ENCODE measurements at places on chromosomes 1 and 21.

- no peak for DNase-seq
These were observed 466.3 kb downstream of the LMO4 start for GRCh38 chr1:87794788-87795614.

DNA sequence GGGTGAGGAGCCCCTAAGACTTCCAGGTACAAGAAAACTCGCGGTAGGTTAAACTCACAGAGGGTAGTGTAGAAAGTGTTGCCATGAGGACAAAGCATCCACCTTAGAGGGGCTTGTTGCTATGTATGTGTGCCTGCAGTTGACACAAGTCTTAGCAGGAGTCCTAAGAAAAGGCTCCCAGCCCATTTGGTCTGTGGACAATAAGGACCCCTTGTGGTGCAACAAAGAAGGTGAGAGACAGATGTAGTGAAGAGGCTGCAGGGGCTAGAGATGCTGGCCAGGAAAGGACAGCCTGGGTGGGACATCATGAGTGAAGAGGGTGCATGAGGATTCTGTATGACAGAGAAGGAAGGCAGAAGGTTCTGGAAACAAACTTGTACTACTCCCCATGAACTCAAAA lies 36.3 kb upstream of the IL10 start:
- DNase-seq = peak; percentile 74

GRCh38 chr1:91637539-91637994 lies 136.9 kb downstream of the CDC7 start:
- DNase-seq = no peak

- no peak for DNase-seq
These were observed 71.3 kb upstream of the LRRN2 start for GRCh38 chr1:204756811-204757210.

- no peak for DNase-seq
These were observed 54.2 kb upstream of the DNAJC6 start for GRCh38 chr1:65255035-65255655.

GRCh38 chr1:34982820-34983376 lies 2.2 kb downstream of the TMEM35B start:
- DNase-seq = no peak

DNA sequence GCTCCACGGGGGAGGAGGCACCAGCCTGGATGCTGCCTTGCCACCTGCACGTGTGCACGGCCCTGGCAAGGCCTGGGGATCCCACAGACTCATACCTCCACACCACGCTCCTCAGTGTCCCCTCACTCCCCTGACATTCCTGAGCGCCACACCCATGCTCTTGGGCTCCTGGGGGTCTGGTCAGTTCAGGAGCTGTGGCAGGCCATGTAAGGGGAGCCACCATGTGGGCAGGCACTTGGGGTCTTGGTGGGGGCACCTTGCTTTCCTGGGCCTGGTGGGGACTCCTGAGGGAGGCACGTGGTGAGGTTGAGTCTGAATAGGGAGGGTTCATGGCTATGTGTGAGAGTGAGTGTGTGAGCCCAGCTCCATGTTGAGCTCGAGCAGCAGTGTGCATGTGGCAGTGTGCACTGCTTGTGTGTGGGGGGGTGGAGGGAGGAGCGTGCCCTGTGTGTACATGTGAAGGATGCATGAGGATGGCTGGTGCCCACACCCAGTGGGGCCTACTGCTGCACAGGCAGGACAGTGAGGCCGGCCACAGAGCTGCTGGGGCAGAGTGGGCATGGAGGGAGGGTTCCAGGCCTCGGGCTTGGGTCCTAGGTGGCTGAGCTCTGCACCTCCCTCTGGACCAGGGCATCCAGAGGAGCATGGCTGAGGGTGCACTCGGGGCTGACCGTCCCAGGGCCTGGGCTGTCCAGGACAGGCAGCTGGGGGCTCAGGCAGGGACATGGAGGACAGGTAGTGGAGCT lies 1.6 kb downstream of the GJC2 start:
- no peak for DNase-seq

DNA sequence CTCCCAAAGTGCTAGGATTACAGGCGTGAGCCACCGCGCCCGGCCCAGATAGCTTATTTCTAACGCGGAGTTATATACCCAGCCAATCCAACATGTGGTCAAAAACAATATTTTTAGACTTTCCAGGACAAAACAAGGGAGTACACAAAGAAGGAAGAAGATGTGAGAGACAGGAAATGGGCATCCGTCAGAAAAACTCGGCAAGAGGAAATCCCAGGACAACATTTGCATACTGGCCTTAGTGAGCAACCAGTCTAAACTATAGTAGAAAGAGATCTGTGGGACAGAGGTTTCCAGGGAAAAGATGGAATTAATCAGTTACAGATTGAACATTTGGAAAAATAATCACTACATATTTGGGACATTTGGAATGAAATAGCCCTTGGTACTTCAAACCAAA lies 11.4 kb downstream of the ARMH1 start:
- no peak for DNase-seq

GRCh38 chr1:67956116-67956515 lies 94.3 kb downstream of the DIRAS3 start:
- no peak for DNase-seq

- no peak for DNase-seq
These were observed 66.0 kb downstream of the PLEKHA6 start for GRCh38 chr1:204293605-204294337.

- no peak for DNase-seq
These were observed 75.2 kb downstream of the KIFAP3 start for GRCh38 chr1:169999331-169999741.

GRCh38 chr1:90187323-90187585 lies 192.3 kb downstream of the ZNF326 start:
- no peak for DNase-seq

- no peak for DNase-seq
These were observed 17.8 kb upstream of the SLAMF6 start for GRCh38 chr1:160540859-160541233.

DNA sequence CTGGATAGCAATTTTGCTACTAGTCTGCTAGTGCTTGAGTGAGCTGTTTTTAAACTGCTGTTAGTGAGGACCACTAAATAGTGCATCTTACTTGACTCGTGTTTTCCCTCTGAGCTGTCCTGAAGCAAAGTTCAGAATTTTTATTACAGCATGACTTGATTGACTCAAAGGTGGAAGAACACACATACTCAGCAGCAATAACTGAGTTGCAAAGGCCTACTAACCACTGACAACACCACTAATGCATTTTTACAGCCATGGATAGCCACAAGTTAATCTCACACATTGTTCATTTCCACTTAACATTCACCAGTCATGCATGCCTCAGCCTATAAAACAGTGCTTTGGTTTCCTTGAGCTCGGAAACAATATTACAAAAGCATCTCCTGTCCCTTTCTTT lies 148.7 kb downstream of the RUNX1 start:
- no peak for DNase-seq

GRCh38 chr1:55194851-55195250 lies 20.3 kb downstream of the USP24 start:
- no peak for DNase-seq

- no peak for DNase-seq
These were observed 20.1 kb downstream of the RGS8 start for GRCh38 chr1:182664296-182664695.

GRCh38 chr1:16397120-16397519 lies 30.1 kb downstream of the SZRD1 start:
- DNase-seq = no peak

- no peak for DNase-seq
These were observed 68.3 kb downstream of the CAPZB start for GRCh38 chr1:19416921-19417470.

- DNase-seq = no peak
These were observed 5.8 kb upstream of the CFAP74 start for GRCh38 chr1:2009101-2010053.

- DNase-seq = peak; percentile 35
These were observed 27.4 kb upstream of the COQ8A start for GRCh38 chr1:226912587-226913176.

- DNase-seq = no peak
These were observed 371.6 kb upstream of the USP24 start for GRCh38 chr1:55586771-55587170.

GRCh38 chr1:208219098-208219658 lies 25.0 kb downstream of the PLXNA2 start:
- DNase-seq = no peak

DNA sequence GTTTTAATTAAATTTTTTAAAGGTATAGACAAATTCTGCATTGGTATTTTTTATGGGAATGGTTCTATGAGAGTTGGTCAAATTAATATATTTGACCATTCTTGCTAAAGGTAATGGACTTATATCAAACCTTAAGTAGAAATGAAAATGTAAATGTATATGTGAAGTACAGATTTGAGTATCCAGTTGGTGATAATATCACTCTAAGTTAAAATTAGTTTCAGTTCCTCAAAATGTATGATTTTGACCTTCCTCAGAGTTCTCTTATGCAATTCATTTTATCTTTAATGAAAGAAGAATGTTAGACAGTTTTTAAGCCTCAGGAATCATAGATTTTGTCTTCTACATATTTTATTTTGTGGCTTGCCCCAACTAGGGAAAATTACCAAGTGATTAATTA lies 1291.5 kb upstream of the B3GALT2 start:
- no peak for DNase-seq

All from CD4-positive, alpha-beta T cell treated with Interleukin-10 for 1 hour (primary cell).